ENCODE measurements at places on chromosomes 12 and 14. TPM values are rescaled to one million over a fixed set of nuclear protein-coding genes. Genes with fewer than 3 reads are reported as not detected.

ZDHHC22 gene
- total RNA-seq: not detected

KLRB1 gene
- total RNA-seq: 1.3 TPM

CPSF2 gene
- 39.7 TPM for total RNA-seq

ACTN1 gene
- 319 TPM for total RNA-seq

LGR5 gene
- 0.10 TPM for total RNA-seq

TAS2R10 gene
- total RNA-seq: not detected

OR4K15 gene
- not detected for total RNA-seq

RPGRIP1 gene
- total RNA-seq: 0.38 TPM

STYK1 gene
- total RNA-seq: not detected

TPH2 gene
- total RNA-seq: not detected

INHBE gene
- not detected for total RNA-seq

CAPRIN2 gene
- total RNA-seq: 17.9 TPM

GRCh38 chr12:123363390-123363739 is 1.3 kb downstream of the SBNO1 start:
- DNase-seq: no peak

GRCh38 chr12:119122047-119122446 is 56.7 kb upstream of the HSPB8 start:
- no peak for DNase-seq

DNA sequence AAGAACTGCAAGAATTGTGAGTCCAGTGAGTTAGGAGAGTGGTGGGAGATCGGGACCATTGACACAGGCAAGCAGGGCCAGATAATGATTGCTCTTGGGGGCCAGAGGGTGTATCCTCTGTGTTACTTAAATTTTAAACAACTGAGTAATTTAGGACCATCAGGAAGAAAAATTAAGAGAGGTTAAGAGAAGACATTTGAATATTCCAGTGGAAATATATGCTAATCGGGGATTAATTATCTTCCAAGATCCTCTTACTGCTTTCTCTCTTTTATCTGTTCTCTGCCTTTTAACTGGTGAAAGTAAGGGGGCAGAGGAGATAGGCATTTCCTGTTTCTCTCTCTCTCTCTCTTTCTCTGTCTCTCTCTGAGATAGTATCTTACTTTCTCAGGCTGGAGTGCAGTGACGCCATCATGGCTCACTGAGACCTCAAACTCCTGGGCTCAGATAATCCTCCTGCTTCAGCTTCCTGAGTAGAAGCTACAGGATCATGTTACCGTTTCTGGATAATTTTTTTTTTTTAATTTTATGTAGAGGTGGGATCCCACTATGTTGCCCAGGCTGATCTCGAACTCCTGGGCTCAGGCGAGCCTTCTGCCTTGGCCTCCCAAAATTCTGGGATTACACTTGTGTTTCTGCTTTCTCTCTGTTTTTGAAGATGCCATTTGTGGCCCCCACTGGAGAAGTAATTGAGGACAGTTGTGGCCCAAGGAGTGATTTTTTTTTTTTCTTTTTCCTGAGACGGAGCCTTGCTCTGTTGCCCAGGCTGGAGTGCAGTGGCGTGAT is 85.1 kb downstream of the DIP2B start:
- DNase-seq: no peak

DNA sequence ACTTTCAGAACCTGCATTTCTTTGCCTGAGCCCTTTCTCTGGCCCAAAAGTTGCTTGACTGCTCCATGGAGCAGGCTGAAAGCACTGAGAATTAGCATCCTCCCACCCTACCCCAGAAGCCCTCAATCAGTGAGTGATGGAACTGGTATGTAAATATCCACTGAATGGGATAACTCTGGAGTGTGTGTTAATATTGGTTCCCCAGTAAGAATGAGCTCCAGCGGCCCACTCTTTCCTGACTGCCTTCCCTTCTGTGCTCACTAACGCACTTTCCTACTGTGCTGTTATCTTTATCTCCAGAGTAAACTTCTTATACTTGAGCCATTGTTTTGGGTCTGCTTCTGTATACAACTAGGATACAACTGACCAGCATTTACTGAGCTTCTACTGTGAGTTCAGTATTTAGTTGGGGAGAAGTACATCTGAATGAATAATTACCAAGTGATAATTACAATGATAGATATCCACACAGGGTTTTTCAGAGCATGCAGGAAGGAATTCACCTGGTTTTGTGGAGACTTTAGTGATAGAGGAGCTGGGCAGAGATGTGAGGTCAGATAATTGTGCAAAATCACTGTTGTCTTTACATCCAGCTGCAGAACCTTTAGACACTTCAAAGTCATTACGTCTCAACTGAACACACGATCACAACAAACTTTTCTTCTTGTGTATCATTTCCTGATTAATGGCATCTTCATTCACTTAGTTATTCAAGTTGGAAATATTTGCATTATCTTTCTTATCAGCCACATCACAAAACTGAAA is 149.2 kb upstream of the BTG1 start:
- DNase-seq: no peak

GRCh38 chr14:46820291-46820690 is 168.7 kb upstream of the RPL10L start:
- DNase-seq: no peak

DNA sequence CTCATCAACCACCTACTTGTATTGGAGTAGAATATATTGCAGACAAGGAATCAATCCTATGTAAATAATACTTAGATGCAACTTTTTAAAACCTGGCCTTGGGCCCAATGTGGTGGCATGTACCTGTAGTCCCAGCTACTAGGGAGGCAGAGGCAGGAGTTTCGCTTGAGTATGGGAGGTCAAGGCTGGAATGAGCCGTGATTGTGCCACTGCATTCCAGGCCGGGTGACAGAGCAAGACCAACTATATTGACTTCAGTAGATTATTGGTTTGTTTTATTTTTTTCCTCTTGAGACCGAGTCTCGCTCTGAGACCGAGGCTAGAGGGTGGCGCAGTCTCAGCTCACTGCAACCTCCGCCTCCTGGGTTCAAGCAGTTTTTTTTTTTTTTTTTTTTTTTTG is 3.6 kb downstream of the LARP4 start:
- no peak for DNase-seq

GRCh38 chr12:122121745-122122144 is 43.2 kb downstream of the MLXIP start:
- DNase-seq: no peak

- no peak for DNase-seq
Measured at GRCh38 chr14:97290977-97291376, 493.8 kb downstream of the VRK1 start.

- DNase-seq: no peak
Measured at GRCh38 chr14:60094306-60094897, 2.7 kb downstream of the PCNX4 start.

DNA sequence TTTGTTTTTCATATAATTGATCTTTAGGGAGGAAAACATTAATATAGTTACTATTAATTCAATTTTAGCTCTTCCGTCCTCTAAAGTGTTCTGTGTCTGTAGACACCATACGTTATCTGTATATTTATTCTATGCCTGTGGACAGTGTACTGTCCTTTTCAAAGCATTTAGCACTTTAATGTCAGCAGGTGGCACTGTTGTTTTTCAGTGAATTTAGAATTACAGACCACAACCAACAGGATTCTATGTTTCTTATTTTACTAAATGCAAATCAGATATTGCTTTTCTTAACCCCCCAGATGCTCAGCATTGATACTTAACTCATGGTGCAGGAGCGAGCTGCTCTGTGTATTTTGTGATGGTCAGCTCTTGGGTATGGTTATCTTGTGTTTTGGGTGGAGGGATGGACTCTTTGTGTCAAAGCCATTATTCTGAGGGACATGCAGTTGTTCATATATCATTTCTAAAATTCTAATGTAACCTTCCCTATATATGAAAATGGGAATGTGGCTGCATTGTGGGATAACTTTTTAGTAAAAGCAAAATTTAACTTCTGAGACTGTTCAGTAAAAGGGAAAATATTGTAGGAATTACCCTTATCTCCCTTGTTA is 65.2 kb downstream of the PAPOLA start:
- DNase-seq: no peak

DNA sequence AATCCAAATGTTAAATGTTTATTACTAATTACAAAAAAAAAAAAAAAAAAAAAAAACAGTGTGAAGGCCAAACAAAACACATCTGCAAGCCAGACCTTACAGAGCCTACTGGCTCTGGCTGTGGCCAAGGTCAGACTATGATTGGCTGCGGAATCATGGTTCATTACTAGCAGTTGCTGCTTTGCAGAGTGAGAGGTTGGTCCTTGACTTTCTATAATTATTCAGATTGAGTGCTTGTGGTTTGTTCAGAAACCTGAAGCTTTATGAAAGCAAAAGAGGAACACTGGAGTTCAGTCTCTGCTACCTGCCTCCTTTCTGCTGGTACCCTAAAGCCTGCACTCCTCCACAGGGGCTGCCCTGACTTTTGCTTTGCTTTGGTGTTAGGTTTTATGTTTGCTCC is 550.9 kb downstream of the BCL11B start:
- no peak for DNase-seq

GRCh38 chr14:50380455-50380854 is 16.2 kb downstream of the CDKL1 start:
- no peak for DNase-seq

- no peak for DNase-seq
Measured at GRCh38 chr14:104229534-104230055, 91.2 kb downstream of the KIF26A start.

GRCh38 chr12:77013091-77013490 is 52.3 kb downstream of the E2F7 start:
- no peak for DNase-seq

- no peak for DNase-seq
Measured at GRCh38 chr12:71682466-71682865, 3.4 kb upstream of the TMEM19 start.

DNA sequence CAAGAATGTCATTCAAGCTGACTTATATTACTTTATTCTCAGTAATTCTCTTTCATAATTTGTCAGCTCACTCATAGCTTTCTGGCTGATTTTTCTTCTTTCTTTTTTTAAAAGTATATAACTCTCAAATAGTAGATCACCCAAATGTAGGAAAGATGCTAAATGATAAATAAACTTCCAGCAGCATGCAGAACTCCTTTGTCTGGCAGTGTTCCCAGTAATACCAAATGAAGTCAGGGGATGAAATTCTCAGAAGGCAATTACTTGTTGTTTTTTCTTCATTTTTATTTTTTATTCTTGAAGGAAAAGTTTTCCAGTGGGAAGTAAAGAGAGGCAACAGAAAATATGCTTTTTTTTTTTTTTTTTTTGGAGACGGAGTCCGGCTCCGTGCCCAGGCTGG is 133.3 kb upstream of the SLCO1C1 start:
- no peak for DNase-seq

- no peak for DNase-seq
Measured at GRCh38 chr12:108514468-108514972, 557 bp upstream of the FICD start.

DNA sequence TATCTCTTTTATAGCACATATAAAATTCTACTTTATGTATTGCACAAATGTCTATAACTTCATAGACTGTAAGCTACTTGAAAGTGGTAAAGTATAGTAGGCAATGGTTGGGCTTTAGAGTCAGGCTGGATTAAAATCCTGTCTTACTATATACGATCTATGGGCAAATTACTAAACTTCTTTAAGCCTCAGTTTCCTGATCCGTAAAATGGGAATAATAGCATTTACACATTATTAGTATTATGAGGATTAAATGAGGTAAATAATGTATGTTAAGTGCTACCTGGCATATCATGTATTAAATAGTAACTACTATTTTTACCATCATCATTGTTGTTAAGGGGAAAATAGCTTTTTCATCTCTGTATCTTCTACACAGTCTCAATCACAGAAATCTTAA is 14.4 kb downstream of the POLE2 start:
- DNase-seq: no peak

DNA sequence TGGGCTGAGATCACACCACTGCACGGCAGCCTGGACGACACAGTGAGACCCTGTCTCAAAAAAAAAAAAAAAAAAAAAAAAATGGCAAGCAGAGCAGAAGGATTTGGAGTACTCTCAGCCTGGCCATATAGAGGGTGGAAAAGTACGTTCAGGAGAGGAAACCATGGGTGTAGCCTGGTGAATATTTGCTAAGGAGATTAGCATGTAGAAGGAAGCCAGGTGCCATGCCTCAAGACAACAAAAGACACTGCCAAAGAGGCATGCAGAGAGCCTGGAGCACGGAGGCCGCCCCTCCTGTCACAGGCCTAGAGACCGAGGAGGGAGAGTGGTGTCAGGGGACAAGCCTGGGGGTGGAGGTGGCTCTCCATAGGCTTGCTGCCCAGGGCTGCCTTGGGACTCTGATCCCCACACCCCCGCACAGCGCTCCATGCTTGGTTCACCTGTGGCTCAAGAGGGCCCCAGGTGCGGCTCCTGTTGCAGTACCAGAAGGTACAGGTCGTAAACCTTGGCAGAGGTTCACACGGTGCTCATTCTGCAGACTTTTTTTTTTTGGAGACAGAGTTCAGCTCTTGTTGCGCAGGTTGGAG is 27.9 kb upstream of the DEGS2 start:
- DNase-seq: no peak

- DNase-seq: no peak
Measured at GRCh38 chr12:96811083-96811482, 96.0 kb upstream of the NEDD1 start.

DNA sequence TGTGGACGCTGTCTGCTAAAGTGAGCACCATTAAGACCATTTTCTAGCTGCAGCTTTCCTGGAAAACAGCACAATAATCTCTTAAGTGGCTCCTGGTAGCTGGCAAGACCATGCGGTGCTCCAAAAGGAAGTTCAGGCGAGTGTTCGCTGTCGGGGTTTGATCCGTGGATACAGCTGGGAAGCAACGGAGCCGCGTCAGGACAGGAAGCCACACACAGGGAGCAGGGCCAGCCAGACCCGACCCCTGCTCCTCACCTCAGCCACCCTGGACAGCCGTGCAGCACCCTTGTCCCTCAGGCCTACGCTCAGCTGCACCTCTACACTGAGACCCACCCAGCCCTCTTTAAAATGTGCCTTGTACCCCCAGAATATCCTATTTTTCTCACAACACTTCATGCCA is 19.4 kb downstream of the ZFYVE21 start:
- DNase-seq: no peak

DNA sequence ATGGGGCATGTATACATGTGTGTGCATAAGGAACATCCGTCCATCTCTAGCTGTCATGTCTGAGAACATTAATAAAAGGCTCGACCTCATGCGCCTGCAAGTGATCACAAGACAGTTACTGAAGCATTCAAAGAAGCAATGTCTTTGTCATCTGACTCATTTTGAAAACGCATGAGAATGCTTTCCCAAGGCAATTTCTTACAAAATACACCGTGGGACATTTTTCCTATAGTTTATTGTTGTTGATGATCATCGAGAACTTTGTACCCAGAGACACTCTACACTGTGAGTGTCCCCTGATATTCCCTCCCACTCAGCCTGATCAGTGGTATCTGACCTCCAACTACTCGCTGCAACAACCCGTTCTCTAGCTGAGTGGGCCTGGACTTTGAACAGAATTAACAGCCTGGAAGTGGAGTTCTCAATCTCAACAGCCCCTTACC is 68.1 kb downstream of the ETV6 start:
- DNase-seq: no peak

DNA sequence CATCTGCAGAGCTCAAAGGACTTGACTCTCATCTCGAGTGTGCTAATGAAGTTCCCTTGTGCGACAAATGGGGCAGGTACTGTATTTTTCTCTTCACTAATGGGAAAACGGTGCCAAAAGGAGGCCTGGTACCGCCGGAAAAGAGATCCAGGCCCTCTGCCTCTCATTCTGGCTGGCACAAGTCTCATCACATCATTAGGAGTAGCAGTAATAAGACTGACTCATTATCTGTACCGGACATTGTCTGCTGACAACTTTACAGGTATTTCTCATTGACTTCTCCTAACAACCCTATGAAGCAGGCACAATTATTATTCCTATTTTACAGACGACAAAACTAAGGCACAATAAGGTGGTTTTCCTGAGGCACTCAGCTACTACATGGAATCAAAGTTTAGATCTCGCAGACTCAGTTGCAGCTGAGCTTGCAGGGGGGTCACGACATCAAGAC is 668 bp downstream of the APPL2 start:
- DNase-seq: no peak
